ENCODE measurements at places on chromosomes 3 and 15.

DNA sequence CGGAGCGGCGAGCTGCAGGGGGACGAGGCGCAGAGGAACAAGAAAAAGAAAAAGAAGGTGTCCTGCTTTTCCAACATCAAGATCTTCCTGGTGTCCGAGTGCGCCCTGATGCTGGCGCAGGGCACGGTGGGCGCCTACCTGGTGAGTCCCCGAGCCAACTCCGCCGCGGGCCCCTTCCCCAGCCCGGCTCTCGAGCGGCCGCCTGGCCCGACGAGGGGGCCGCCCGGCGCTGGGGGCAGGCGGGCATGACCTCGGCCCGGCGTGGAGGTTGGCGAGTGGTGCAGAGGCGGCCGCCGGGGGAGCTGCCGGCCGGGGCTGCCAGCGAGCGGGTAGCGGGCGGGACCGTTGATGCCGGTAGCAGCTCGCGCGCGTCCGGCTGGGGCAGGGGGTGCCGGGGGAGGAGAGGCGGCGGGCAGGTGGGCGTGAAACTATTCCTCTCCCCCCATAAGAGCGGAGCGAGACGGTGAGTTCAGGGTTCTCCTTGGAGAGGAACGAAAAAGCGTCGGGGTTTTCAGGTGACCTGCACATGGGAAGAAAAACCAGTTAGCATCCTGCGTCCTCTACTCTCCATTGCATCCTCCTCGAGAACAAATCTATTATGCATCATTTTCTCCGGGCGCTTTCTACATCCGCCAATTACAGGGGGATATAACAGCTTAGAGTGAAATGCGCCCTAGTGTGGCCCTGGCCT, 585 bp downstream of the SLCO3A1 start:
- DNase-seq, result peak; percentile 76

DNA sequence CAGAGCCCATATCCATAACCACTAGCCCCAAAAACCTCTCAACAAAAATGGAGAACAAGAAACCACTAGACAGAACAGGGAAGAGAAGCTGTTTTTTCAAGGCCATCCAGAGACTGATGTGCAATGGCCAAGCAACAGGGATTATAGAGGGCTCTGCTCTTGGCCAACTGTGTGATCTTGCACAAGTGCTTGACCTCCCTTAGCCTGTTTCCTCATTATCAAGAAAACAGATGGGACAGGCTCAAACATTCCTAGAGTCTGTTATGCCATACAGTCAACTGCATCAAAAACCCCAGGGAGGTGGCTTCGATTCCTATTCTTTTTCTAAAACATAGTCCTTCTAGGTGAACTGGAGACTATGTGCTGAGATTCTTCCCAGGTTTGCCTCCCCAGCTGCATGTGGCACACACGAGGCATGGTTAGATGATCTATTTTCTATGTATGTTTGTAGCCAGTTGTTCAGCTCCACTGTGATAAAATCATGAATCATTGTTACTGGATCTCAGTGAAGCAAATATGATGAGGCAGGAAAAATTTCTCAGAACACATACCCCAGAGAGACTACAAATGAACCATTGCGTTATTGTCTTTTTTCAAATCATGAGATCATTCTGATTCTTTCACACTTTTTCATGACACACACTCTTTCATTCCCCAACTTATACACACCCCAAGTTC, 132.9 kb upstream of the TGFBR2 start:
- DNase-seq, result peak; percentile 37

GRCh38 chr15:90389513-90389912, 1.5 kb downstream of the IQGAP1 start:
- no peak for DNase-seq

- peak; percentile 97 for DNase-seq
These were observed at the start of gene IL17RD for GRCh38 chr3:57164657-57165573. Gene IL17RD (minus strand): TSS chr3:57165353. CDS start chr3:57165286, 67 bp downstream.

DNA sequence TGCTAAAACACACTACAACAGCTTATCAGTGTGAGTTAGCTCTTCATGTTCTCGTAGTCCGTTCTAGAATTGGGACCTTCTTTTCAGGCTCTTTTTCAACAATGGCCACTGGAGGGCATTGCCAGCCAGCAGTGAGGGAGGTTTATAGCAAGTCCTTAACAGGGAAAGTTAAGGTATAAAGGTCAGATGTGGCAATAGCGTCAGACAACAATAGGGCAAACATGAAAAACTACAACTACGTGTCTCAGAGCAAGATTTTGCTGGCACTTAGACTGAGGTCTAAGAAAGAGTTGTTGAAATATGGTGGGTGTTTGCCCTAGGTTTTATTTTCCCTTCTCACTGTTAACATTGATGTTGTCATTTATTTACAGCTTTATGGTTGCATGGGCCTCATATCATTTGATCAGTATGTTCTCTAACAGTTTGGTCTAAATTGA, 161.4 kb downstream of the GMNC start:
- peak; percentile 54 for DNase-seq

DNA sequence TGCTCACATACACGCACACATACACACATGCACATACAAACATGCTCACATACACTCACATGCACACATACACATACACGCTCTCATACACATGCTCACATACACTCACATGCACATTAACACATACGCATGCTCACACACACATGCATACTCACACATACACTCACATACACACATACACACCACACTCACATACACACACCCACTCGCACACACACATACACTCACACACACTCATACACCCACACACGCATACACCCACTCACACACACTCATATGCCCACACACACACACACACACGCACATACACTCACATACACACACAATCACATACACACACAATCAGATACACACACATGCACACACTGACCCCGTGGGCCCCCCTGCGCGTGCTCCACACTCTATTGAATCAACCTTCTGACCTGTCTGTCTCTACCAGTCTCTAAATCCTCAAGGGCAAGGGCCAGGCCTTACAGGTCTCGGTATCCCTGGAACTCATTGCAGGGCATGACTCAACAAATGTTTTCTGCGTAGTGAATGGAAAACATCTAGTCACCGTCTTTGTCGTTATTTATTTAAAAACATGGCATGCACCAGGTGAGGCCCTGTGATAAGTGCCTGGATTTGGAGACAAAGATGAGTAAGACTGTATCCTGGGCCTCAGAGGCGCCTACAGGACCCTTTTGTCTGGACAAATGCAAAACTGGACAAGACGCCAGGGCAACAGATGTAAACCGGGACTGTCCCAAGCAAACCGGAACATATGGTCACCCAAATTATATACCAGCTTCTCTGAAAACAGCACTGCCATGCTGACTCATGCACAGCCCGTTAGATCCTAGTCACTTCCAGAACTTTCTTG, 41.8 kb downstream of the GRK7 start:
- DNase-seq, result no peak

DNA sequence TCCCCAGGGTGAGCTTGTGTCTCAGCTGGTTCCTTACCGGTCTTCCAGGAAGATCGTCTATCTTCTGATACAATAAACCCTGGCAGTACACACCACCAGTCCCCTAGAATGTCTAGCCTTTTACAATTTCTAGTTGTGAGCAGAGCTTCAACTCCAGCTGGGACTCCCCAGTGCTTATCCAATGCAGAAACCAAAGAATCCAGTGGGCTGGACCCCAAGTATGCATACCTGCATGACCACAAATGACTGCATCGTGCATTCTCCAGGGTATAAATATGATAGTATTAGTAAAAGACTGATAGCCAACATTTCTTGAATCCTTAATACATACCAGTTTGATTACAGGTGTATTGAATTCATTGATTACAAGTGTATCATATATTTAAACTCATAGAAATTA, 176.0 kb downstream of the SATB1 start:
- no peak for DNase-seq

- DNase-seq, result peak; percentile 23
These were observed 340.7 kb upstream of the C2CD4B start for GRCh38 chr15:62505762-62506161.

DNA sequence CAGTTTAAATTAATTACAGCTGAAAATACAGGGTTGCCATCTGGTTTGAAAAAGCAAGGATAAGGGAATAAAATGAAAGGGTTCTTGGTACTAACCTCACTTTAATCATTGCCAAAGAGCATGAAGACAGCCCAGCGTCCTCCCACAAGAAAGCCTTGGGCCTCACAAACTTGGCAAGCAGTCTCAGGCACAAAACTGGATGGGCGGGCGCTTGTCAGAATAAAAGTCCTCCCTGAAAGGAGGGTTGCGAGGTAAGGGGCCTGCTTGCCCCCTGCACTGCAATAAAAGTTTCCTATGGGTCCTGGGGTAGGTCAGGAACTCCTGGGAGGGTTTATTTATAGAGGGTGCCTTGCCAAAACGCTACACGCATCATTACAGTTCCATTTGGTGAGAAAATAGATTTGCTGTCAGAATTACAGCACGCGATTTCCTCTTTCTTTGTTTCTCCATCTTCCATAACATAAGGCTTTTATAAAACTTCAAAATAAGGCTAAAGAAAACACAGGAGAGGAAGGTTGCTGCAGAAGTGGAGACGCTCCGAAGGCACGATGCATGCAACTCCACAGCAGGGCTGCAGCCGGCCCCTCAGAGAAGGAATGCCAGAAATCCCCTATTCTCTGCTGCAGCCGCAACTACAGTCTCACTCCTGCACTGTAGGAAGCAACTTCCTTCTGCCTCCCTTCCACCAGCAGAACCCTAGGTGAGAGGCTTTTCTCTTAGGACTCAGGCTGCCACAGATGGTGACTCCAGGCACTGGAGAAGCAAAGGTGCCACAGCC, 61.3 kb downstream of the VGLL4 start:
- DNase-seq, result peak; percentile 86

GRCh38 chr3:113051787-113052186, 61.0 kb downstream of the GTPBP8 start:
- DNase-seq, result no peak

DNA sequence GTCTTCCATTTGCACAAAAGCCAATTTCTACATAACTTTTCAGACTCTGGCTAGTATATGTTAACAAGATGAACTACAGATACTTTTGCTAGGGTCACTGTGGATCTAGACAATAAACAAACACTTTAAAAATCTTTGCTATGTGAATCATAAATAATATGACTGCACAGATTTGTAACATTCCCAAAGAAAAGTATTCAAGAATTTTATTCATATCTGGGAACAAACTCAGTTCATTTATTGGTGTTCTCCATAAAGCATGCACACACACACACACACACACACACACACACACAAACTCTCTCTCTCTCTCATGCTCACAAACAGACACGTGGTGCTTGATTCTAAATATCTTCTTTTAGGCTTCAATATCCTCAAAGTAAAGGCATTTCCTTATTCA, 18.8 kb upstream of the THRB start:
- DNase-seq, result peak; percentile 13

DNA sequence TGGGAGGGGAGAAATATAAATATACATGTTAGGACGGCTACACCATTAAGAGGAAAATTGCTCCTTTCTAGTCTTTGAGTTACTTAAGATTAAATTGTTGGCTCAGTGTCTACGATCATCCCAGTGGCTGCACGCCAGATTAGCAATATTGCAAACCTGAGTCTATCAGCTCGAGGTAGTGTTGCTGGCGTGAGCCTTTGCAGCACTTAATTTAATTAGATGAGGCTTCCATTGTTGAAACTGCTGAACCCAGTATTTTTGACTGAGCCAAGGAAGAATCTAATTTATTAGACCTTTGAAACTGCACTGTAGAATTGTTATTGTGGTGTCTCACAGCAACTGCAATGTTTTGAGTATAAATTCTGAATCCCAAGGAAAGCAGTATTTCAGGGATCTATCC, 782.4 kb upstream of the ROBO1 start:
- DNase-seq, result no peak

- peak; percentile 81 for DNase-seq
These were observed 2.3 kb upstream of the MBNL1 start for GRCh38 chr3:152266221-152266995.

GRCh38 chr3:54988838-54989630, 61.2 kb upstream of the LRTM1 start:
- peak; percentile 70 for DNase-seq

DNA sequence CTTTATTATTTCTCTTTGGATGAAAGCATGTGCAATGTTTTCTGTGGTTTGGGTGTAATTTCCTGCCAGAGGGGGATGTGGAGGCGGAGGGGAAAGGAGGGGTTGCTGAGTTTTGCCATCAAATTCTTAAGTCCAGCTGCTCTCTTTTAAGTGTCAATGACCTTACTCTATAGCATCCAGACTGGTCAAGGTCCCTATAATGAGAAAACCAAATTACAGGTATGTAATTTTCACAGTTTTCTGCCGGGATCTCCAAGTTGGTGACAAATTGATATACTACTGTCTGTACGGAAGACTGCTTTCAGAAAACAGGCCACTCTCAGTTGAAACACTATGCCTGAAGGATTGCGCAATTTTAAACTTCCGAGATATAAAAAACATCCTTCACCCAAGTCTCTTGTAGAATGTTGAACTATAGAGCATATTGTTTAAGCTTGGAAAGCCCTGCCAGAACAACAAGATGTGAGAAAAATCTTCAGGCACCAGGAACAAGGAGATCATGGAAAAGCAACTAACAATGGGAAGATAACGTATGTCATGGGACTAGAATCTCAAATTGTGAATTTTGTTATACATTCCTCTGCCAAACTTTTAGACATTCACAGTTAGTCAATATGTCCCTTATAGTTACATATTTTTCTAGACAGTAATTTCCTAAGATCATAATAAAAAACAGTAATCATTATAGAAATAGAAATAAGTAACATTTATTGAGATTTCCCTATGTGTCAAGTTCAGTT, 300.7 kb upstream of the SATB1 start:
- DNase-seq, result no peak

GRCh38 chr15:29299784-29300183, 30.2 kb upstream of the NSMCE3 start:
- DNase-seq, result no peak

DNA sequence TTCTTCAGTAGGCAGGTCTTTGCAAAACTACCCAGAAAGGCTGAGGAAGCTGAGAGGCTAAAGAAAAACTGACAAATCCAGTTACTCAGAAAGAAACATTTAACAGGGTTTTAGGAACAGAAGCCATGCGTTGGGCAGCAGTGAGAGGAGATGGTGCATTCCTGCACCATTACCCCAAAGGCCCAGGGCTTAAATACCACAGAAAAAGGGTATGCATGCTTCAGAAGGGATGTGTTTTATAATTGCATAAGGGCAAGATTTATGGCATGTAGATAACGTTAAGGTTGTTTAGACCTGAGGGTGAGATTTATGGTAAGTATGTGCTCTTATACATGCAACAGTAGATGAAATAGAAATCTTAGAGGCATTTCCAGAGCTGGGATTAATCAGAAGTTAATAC, 10.0 kb downstream of the C3orf52 start:
- no peak for DNase-seq

DNA sequence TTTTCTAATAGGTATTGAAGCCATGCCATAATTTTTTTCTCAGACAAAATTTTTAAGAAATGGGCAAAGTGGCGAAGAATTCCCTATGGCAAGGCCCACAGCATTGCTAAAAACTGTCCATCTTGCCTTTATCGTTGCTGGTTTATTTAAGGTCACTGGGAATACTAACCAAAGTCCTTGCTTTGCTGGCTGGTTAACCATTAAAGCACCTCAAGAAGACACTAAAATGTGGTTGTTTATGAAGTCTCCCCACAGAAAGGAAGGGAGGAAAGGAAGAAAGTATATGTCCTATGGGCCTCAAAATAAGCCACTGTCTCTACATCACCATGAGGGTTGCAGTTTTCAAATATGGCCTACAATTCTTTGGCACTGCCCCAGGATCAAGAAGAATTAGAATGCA, 13.2 kb downstream of the SH3BP5 start:
- no peak for DNase-seq

Data from AG20443 (cell line).